ENCODE measurements at places on chromosomes 7 and 10.

DNA sequence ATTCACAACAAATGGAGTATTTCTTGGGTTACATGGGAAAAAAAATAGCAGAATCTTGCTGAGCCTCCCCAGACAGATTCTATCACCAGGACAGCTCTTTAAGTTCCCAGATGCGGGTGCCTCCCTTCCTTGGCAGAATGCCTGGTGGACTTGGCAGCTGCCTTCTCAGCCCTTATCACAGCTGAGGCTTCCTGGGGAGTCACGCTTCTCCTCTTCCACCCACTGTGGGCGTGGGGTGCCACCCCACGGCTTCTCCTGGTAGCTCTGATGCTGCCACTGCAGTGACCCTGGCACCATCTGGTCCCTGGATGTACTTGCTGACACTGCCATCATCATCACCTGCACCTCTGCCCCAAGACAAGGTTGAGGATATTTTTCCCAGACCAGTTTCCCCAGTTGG, 16.2 kb upstream of the NME8 start:
- peak; percentile 6 for DNase-seq

DNA sequence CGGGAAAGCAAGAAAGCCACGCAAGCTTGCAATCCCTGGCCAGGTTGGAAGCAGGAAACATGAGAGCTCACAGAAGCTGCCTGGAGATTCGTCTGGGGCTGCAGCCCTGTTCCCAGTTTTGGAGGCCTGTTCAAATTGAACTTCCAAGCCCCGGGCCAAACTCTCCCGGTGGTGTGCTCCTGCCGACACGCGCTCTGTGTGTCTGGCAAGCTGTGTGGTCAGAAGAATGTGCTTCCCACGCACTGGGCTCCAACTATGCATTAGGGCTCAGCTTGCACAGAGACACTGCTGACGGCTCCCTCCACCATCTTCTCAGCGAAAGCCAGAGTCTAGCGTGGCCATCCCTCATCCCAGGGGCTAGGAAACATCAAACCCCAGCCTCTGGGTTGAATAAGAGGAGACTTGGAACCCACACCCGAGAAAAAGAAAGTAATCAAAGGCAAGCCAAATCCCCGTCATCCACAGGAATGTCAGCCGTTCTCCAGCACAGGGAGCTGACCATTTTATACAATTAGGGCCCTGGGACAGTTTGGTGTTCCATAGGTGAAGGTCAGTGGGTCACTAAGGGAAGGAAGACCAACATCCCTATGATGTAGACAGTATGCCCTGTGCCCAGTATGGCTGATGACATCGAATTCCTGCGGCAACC, 107.2 kb downstream of the FGFR2 start:
- DNase-seq: no peak

- no peak for DNase-seq
These were observed 3.8 kb downstream of the LCOR start for GRCh38 chr10:96835899-96836298.

GRCh38 chr10:17190602-17191001, 10.9 kb downstream of the TRDMT1 start:
- DNase-seq: no peak

GRCh38 chr7:83359108-83359507, 196.4 kb upstream of the PCLO start:
- no peak for DNase-seq

- peak; percentile 29 for DNase-seq
These were observed 12.9 kb upstream of the ADCK2 start for GRCh38 chr7:140659856-140660255.

GRCh38 chr7:92768501-92769393, 67.6 kb downstream of the CDK6 start:
- peak; percentile 76 for DNase-seq

- no peak for DNase-seq
These were observed 7.1 kb upstream of the MUC3A start for GRCh38 chr7:100942045-100942774.

DNA sequence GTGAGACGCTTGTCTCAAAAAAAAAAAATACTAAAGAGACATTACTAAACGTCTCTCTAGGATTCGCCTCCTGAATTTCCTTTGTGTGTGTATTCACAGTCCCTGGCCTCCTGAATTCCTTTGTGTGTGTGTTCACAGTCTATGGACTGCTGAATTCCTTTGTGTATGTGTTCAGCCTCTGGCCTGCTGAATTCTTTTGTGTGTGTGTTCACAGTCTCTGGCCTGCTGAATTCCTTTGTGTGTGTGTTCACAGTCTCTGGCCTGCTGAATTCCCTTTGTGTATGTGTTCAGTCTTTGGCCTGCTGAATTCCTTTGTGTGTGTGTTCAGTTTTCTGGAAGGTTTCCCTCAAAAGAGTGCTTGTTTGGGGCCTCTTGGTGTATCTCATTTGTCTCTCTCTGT, 8.2 kb downstream of the BMS1 start:
- DNase-seq: no peak

DNA sequence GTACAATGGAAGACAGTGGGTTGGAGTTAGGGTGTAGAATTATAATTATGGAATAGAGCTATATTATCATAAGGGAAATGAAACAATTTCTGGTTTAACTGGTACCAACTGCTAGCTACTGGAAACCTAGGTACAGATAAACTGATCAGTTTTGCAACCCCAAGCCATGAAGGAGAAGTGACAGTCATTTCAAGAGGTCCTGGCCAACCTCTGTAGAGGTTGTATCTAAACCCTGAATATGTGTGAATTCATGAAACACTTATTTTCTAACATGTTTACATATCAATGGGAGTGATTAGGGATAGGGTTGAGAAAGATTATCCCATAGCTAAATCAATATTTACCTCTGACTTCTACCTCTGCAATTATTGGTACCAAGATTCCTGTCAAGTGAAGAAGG, 29.9 kb upstream of the CC2D2B start:
- DNase-seq: no peak

DNA sequence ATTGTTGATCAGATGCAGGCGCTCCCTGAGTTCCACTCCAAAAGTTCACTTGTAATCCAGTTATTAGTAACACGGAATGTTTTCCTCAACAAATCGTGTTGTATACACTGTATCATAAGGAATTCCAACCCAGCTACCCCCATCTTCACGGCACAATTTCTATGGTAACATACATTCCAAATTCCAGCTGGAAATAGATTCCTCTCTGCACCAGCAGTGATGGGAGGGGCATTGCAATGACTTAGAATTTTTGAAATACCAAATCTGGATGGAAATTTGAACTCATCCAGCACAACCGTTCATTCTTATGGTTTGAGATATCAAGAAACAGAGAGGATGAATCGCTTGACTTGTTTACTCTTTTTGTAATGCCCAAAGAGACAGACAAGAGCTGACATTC, 38.9 kb upstream of the RHEB start:
- no peak for DNase-seq

DNA sequence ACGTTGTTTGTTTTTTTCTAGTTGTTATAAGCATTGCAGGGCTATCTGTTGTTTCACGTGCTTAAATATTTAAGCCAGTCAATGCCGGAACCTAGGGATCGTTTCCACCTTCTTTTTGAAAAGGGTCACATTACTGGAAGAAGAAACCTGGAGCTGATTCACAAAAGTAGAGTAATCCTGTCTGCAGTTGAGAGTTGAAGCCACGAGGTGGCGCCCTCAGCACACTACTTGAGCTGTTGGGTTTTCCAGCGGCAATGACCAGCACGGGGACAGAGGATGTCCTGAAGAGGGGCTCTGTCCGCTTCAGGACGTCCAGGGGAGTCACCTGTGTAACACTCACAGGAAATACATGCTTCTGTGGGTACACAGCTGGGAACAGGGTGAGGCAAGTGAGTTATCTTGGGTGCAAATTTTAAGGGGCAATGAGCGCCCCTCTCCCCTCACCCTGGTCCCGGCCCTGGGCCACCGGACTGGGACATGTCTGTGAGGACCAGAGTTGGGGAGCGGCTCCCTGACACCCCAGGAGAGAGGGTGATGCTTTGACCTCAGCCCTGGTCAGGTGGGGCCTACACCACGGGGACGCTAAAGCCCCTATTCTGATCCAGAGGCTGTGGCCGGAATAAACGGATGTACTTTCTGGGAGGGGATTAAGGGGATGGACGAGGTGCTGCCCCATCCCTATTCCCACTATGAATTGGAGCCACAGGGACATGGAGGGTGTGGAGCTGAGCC, 26.3 kb upstream of the WDFY4 start:
- DNase-seq: peak; percentile 62

- DNase-seq: no peak
These were observed 16.7 kb downstream of the SEMA3A start for GRCh38 chr7:84177758-84178412.

DNA sequence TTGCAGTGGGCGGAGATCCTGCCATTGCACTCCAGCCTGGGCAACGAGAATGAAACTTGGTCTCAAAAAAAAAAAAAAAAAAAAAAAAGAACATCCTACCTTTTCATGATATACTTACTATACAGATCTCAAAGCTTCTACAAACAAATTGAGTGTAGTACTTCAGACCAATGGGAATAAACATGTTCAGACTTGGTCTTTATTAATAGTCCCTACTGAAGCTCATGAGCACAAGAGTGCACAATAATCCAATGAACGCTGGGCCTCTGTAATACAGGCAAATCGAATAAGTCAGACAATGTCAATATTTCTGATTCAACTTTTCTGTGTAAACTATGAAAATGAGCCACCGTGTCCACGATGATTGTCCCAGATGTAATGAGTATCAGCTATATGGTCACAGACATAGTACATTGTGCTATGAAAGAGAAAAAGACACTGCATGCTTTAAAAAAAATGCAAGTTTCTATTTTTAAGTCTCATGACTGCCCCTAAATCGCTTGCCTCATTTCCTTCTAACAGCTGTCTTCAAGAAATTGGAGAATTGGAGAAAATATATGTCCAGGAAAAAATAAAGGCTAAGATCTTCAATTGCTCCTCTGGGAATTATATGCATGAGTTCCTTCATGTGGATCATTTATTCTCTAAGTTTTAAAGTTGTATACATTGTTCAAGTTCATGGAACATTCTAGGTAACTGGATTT, 64.0 kb upstream of the CTTNBP2 start:
- DNase-seq: no peak

GRCh38 chr10:8049865-8050555, 4.5 kb upstream of the GATA3 start:
- DNase-seq: no peak

- peak; percentile 3 for DNase-seq
These were observed 92.0 kb upstream of the CALN1 start for GRCh38 chr7:72504061-72504706.

- no peak for DNase-seq
These were observed 159.8 kb downstream of the CCDC7 start for GRCh38 chr10:32605787-32606186.

DNA sequence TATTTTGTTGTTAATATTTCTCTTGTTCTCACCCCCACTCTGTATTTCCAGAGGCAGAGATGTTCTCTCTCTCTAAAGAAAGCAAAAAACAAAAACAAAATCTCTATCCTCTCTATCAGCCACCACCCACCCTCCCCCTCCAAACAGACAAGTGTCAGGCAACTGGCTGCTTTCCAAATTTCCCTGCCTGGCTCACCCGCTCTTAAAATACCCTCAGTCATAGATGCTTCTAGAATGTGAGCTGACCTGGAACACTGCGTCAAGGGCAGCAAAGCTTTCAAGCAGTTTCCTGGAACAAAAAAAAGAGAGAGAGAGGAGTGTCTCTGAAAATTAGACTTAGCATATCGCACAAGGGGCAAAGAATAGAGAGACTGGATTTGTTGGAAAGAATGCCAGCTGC, 341.0 kb upstream of the ZMIZ1 start:
- no peak for DNase-seq

- DNase-seq: peak; percentile 95
These were observed at the start of gene SRGN for GRCh38 chr10:69087590-69088470. Gene SRGN, plus strand, starts transcription at chr10:69088103. Its CDS starts 55 bp downstream, at chr10:69088158.

- DNase-seq: no peak
These were observed 140.1 kb downstream of the PLXNA4 start for GRCh38 chr7:132436121-132436520.

- no peak for DNase-seq
These were observed 88.0 kb downstream of the OR13A1 start for GRCh38 chr10:45227456-45227855.

- no peak for DNase-seq
These were observed 21.9 kb upstream of the DPYSL4 start for GRCh38 chr10:132164761-132165278.

DNA sequence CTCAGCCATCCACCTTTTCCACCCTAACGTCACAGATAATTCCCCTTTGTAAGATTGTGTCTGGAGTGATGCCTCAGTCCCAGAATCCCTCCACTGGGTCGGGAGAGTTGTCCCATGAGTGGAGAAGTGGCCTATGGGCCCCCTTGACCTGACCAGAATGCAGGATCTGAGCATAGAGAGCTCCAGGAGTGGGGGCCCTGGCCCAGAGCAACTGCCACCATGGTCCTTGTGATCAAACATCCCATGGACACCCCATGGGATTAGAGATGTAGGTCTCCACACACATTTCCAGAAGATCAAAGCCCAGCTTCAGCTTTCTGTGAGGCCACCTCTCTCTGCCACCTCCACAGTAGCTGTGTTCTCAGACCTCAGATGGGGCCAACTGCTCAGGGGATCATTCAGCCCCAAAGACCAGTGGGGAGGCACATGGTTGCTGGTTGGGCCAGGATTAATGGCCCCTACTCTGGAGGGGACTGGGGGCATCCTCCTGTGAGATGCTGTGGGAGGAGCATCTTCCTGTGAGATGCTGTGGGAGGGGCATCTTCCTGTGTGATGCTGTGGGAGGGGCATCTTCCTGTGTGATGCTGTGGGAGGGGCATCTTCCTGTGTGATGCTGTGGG, 28.5 kb upstream of the DPYSL4 start:
- no peak for DNase-seq

DNA sequence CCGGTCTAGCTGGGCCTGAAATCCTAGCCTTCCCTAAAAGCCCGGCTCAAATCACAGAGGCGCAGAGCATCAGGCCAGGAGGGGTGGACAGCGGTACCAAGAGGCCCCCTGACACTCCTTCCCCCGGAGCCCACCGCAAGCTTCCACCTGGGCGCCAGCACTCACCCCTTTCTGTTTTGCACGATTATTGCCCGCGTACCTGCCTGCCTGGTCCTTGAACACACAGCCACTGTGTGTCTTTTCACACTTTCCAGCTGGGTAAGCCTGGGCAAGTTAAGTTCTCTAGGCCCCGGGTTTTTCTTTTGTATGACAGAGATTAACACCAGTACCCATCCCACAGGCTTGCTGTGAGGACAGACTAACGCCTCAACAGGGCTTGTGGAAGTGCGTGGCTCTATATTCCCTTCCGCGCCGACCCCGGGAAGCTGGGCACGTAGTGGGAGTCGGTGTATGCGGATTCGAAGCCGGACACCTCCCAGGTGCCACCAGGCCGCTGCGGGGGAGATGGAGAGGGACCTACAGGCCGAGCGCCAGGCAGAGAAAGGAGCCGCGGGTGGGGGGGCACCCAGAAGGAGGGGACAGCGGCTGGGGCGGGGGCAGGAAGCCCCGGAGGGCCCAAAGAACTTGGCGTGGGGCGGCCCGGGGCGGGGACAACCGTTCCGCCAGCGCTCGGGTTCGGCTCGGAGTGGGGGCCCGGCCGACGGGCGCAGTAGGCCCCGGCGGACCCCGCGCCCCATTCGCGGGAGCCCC, 792 bp downstream of the ZNF746 start:
- peak; percentile 12 for DNase-seq

- no peak for DNase-seq
These were observed 15.5 kb upstream of the MTPAP start for GRCh38 chr10:30364345-30365268.
